ENCODE measurements at places on chromosomes 13 and 19. TPM values are rescaled to one million over a fixed set of nuclear protein-coding genes. Genes with fewer than 3 reads are reported as not detected.

- peak; percentile 69 for DNase-seq
Observed at GRCh38 chr19:8001995-8002849, 3.2 kb downstream of the ELAVL1 start.

ATP8A2 gene
- 1.7 TPM for total RNA-seq

DNA sequence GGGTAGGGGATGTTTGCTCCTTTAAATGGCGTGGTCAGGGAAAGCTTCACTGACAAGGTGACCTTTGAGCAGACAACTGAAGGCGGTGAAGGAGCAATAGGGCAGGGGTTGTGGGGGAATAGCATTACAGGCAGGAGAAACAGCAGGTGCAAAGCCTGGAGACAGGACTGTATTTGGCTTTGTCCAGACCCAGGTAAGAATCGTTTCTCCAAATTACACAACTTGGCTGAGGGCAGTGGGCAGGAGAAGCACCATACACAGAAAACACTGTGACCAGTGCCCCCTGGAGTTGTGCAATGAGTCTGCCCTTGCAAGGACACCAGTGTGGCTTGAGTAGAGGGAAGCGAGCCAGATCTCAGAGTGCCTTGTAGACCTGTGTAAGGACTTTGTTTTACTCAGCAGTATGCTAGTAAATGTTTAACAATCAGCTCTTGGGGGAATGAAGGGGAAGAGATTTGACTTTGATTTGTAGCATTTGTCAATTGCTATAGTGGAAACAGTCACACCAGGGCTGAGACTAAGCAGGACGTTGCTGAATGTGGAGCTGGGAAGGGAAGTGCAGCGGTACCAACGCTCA is 360.0 kb downstream of the DCT start:
- no peak for DNase-seq

VAV1 gene
- total RNA-seq = 8.2 TPM

- peak; percentile 95 for DNase-seq
Observed at GRCh38 chr13:20174656-20175405, 14.0 kb upstream of the GJA3 start.

SPPL2B gene
- 20.5 TPM for total RNA-seq

DNA sequence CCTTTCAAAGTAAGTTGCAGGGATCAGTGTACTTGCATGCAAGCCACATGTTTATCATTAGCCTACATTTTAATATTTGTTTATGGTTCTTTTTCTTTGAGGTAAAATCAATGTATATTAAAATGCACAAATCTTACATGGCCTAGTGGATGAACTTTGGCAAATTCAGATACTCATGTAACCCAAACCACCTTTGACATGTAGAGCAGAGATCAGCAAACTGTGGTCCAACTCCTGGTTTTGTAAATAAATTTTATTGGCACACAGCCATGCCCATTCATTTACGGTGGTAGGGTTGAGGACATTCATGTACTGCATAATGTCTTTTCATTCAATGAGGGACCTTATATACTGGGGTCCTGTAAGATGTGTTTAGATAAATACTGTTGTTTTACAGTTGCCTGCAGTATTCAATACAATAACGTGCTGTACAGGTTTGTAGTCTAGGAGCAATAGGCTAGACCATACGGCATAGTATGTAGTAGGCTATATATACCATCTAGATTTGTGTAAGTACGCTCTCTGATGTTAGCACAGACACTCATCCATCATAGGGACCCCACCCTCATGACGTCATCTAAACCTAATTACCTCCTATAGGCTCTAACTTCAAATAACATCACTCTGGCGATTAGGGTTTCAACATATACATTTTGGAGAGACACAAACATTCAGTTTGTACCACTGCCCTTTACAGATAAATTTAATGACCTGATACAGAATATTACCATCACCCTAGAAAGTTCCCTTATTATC is 5.7 kb downstream of the NDFIP2 start:
- DNase-seq = no peak

DNA sequence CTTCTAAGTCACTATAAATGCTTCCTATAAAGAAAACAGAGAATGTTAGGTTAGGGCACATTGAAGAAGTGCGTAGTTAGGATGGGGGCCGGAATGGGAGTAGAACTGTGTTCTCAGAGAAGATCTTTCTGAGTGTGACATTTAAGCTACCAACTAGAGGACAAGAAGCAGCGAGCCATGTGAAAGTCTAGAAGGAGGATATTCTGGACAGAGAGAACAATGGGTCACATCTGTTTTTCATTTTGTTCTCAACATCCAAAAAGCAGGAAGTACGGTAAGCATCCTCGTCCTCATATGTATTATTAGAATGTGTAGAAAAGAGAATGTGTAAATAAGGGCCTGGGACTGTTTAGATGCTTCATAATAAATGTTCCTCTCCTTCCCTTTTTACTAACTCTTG is 44.5 kb upstream of the PARP4 start:
- no peak for DNase-seq

GRCh38 chr19:46637224-46637623 is 1.2 kb upstream of the GNG8 start:
- DNase-seq = no peak

DNA sequence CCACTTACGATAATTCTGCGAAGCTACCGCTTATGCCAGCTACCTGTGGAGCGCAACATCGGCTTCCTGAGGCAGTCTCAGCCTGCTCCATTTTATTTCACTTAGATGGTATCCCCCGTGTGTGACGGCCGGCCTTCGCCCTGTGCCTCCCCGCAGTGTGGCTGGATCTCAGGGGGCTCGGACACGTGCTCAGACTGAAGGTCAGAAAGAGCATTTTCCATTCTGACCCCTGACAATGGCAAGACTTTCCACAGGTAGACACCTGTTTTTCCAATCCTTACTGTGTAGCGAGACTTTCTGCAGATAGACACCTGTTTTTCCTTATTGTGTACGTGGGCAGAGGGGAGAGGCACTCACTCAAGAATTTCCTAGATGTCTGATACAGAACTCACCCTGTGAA is 52.7 kb downstream of the ATP11A start:
- no peak for DNase-seq

ZMYM5 gene
- total RNA-seq = 31.1 TPM

GRCh38 chr13:99792079-99792921 is 179.3 kb downstream of the ZIC5 start:
- DNase-seq = no peak

DNA sequence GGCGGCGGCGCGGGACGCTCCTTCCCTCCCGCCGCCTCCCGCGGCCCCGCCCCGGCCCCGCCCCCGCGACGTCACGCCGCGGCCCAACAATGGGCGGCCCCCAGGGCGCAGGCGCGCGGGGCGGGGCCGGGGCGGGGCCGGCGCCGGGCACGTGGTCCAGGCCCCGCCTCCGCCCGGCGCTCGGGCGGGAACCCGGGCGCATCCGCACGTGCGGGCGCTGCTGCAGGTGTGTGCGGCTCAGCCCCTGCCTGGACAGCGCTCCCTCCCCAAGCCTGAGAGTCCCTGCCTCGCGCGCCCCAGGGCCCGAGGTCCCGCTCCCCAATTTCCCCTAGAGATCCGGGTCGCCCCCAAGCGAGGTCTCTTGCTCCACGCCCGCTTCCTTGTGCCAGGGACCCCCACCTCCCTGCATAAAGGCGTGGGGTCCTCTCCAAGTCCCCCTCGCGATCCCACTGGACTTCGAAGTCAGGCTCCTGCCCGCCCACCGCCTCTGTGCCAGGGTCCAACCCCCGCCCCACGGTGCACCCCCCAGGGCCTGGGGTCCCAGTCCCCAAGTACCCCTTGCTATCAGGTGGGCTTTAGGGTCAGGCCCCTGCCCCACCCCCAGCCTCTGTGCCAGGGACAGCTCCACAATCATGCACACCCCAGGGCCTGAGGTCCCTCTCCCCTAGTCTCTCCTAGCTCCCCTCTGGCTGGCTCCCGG is at the start of gene MEX3D:
TSS of gene MEX3D (minus strand) at position 6 of the 700 bp plus-strand sequence. CDS start 267 bp downstream, outside the sequence.
- peak; percentile 73 for DNase-seq

DNA sequence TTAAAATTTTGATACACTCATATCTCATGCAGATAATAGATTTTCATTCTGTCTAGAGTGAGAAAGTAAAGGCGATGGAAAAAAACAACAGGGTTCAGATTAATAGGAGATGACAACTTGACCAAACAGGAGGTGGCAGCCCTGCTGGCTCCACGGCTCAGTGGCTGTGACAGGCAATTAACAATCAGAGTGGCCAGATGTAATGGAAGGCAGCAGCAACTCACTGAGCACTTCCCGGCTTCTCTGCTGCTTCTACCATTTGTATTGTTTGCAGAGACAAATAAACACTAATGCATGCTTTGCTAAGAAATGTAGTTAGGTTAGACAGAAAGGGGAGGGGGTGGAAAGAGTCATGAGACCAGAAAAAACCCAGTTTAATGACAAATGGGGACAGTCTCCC is 473.0 kb upstream of the SLC10A2 start:
- no peak for DNase-seq

- no peak for DNase-seq
Observed at GRCh38 chr13:111076155-111077013, 38.7 kb upstream of the ARHGEF7 start.

DNA sequence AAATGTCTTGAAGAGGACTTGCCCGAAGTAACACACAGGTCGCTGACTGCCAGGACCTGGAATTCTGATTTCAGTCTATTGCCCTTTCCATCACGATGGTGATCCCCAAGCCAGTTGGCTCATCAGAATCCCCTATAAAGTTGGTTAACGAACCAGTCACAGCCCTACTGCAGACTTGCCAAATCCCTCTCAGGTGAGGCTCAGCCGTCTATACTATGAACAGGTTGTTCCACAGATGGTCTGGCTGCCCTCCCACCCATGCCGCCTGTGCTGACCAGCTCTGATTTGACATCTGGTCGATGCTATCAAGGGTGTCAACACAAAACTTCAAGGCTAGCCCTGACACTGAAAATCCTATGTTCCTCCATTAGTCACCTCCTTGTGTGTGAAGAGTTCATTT is 90.0 kb downstream of the RNASEH2B start:
- no peak for DNase-seq

ZNF208 gene
- 10.8 TPM for total RNA-seq

DNA sequence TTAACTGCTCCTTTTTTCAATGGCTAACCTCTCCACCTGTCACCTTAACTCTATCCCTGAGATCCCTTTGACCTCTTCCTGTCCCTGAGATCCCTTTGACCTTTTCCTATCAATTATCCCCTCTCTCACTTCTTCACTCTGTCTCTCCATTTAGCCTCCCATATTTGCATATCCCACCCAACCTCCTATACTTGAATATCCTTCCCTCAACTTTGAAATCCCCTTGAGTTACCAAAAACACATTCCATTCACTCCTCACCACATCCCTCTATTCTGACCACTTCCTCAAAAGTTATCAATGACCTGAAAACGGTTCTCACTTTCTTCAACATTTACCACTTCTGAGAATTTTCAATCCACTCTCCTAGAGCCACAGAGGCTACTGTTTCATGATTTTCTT is 3.0 kb downstream of the MYCBP2 start:
- no peak for DNase-seq

- DNase-seq = no peak
Observed at GRCh38 chr13:113365583-113365970, 1.6 kb upstream of the GRTP1 start.

C1QTNF9 gene
- total RNA-seq = 1.4 TPM

PSG6 gene
- 0.96 TPM for total RNA-seq

GRCh38 chr13:108120856-108121255 is 94.5 kb downstream of the LIG4 start:
- no peak for DNase-seq

GRCh38 chr13:43021926-43022670 is 1.3 kb upstream of the DNAJC15 start:
- DNase-seq = peak; percentile 72

DNA sequence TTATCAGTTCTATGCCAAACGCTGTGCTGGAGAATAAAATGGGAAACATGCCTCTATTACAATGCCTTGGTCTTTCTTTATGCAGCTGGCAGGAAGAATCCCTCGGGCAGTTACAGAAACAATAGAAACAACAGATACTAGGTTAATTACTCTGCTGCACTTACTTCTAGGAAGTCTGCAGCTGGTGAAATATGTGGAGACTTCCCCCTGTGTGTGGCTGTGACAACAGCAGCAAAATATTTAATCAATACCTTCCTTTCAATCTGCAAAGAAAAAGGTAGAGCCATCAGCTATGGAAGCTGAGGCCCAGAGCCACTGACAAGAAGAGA is 9.9 kb downstream of the STOML3 start:
- no peak for DNase-seq

DNA sequence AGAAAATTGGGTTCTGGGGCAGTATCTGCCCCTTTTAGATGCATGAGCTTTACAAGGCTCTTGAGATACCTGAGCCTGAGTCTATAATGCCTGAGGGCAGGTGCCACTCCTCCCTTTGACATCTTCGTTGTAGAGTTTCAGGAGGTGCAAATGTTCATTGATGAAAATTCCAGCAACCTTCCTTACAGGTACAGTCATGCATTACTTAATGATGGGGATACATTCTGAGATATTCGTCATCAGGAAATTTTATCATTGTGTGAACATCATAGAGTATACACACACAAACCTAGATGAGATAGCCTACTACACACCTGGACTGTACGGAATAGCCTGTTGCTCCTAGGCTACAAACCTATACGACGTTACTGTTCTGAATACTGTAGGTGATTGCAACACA is 310.0 kb downstream of the SHISA2 start:
- DNase-seq = no peak

GRCh38 chr13:99058527-99059495 is 80.9 kb upstream of the DOCK9 start:
- no peak for DNase-seq

GRCh38 chr13:29917650-29918049 is 67.2 kb upstream of the UBL3 start:
- no peak for DNase-seq

DNA sequence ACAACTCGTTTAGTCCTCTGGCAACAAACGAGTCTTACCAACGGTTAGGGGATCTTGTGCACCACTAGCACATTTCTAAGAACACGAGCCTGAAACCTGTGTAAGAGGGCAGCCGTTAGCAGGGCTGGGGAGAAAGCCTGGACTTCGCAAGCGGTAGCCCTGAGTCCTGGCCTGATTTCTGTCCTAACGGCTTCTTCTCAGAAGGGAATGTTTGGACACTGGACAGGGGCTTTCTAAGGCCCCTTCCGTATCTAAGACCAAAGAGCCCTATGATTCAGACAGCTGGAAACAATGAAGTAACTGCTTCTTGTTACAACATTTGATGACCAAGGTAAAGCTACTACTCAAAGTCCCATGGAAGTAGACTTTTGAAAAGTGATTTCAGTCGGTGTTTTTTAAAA is 2.2 kb downstream of the ANKRD10 start:
- peak; percentile 50 for DNase-seq

DNA sequence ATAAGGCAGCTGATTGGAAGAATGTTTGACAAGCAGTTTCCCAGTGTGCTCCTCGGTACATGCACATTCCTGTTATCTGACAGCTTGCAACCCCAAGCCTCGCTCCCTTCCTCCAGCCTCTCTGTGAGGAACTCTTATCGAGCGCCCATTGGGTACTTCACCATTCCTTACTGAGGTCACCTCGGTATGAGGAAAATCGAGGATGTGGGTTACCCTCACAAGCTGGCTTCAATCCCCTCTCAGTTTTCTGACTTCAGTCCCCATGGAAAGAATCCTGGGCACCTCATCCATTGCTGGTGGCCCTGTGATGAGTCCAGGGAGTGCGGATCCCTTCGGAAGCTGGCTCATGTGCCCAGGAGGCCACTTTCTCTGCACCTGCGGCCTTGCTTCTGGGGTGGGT is 17.3 kb downstream of the TEX29 start:
- no peak for DNase-seq

PLIN4 gene
- total RNA-seq = 0.96 TPM

- DNase-seq = no peak
Observed at GRCh38 chr19:39498798-39499642, at the start of gene DLL3. DLL3 (plus strand) TSS chr19:39498947; CDS start chr19:39498975, 28 bp downstream.

FCGBP gene
- total RNA-seq = 175 TPM

- DNase-seq = no peak
Observed at GRCh38 chr13:72849571-72849970, 67.6 kb downstream of the PIBF1 start.

- peak; percentile 68 for DNase-seq
Observed at GRCh38 chr13:94825507-94825906, 113.2 kb upstream of the SOX21 start.

TEAD2 gene
- 25.5 TPM for total RNA-seq

All from umbilical cord (tissue), 2 donors.